Activated naive CD8-positive, alpha-beta T cell treated with anti-CD3 and anti-CD28 coated beads for 36 hours (primary cell): ENCODE measurements at places on chromosomes 1 and 21. TPM values are rescaled to one million over a fixed set of nuclear protein-coding genes. Genes with fewer than 3 reads are reported as not detected.
A peak's percentile ranks its signal among the peaks of the same experiment; 100 is the strongest.

The CADM3 gene
- not detected for total RNA-seq

The FMO1 gene
- total RNA-seq: not detected

The TMPRSS2 gene
- total RNA-seq: not detected

The DDAH1 gene
- total RNA-seq: 0.16 TPM

The PLA2G2C gene
- not detected for total RNA-seq

The TNFRSF8 gene
- total RNA-seq: 2.6 TPM

The CFHR1 gene
- total RNA-seq: not detected

The SPRR1A gene
- total RNA-seq: not detected

The TSPAN2 gene
- total RNA-seq: 0.16 TPM

DNA sequence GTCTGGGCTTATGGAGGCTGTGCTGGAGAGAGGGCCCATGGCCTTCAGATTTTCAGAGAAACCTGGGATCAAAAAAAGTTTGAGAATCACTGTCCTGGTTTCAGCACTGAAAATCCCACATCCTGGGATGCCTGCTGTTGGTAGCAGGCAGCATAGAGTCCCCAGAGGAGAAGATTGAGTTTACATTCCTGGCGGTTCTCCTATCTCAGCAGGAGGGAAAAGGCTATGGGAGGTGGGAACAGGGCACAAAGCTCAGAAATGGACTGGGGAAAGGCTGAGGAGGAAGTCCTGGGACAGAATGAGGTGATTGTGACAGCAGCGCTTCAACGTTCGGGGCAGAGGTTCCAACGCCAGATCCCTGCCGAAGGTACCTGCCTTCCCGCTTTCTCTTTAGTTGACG, 103.4 kb downstream of the ETS2 start:
- no peak for DNase-seq

DNA sequence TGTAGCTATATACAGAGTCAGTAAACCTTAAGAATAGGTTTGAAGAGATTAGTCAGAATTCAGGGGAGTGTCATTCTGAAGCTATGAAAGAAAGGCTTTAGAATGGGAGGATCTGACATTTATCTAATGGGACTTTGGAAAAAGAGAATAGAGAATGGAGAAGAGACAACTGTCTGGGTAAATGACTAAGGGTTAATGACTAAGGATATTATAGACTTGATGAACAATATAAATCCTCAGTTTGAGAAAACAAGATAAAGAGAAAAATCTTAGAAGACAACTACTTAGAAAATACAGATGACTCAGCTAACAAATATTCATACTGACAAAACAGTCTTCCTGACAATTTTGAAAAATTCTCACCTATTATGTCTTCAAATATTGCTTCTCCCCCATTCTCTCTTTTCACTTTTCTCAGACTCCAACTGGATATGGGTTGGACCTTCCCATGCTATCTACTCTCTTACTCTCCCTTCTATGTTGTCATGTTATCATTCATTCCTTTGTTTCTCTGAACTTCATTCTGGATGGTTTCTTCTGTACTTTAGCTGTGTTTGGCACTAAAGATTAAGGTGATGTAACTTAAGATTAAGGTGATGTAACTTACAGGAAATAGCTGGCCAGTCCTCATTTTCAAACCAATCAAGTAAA, 20.4 kb downstream of the SLC16A1 start:
- no peak for DNase-seq

DNA sequence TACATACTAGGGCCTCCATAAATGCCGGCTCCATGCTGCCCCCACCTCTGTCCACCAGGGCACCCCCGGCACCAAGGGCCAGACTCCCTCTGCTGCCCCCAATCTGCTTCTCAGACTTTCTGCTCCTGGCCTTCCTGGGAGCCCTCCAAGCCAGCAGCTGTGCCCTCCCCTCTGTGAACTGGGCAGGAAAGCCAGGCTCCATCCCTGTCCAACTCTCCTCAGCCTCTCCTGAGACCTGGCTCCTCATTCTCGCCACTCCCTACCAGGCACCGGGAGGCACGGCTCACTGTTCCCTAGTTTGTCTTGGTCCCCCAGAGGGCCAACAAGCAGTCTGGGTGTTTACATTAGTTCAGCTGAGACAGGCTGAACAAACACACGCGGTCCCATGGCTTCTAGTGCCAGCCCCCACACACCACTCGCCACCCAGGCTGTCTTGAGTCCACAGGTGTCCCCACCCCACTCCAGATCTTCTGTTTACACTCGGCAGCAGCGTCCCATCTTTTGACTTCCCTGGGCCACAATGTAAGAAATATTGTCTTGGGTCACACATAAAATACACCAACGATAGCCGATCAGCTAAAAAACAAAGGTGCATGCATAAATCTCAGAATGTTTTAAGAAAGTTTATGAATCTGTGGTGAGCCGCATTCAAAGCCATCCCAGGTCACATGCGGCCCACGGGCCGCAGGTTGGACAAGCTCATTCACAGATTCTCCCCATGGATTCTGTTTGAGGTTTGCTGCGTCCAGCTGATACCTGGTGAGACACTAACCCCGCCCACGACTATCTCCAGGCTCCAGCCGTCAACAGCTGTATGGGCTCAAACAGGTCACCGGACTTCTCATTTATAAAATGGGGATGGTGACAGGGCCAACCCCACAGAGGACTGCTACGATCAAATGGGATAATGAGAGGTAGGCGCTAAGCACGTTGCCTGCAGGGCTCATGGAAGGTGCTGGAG, 29.5 kb upstream of the ECE1 start:
- no peak for DNase-seq

GRCh38 chr1:14875524-14876509, 277.3 kb downstream of the KAZN start:
- DNase-seq: no peak

DNA sequence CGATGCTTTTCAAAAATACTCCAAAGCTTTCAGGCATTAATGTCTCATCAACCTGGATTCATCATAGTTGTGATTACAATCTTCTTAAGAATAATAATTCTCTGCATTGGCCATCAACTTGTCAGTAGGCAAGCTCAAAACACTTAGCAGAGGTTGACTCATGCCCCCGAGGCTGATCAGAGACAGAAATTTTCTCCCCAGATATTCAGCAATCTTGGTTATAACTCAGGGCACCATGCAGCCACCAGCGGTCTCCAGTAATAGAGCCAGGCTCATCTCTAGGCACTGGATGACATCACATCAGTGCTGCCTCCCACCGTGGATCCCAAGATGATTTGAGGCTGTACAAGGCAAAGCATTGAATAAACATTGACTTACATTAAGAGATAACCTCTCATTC, 14.3 kb upstream of the IFFO2 start:
- DNase-seq: no peak

GRCh38 chr21:35764586-35764985, 295.7 kb downstream of the SETD4 start:
- DNase-seq: no peak

DNA sequence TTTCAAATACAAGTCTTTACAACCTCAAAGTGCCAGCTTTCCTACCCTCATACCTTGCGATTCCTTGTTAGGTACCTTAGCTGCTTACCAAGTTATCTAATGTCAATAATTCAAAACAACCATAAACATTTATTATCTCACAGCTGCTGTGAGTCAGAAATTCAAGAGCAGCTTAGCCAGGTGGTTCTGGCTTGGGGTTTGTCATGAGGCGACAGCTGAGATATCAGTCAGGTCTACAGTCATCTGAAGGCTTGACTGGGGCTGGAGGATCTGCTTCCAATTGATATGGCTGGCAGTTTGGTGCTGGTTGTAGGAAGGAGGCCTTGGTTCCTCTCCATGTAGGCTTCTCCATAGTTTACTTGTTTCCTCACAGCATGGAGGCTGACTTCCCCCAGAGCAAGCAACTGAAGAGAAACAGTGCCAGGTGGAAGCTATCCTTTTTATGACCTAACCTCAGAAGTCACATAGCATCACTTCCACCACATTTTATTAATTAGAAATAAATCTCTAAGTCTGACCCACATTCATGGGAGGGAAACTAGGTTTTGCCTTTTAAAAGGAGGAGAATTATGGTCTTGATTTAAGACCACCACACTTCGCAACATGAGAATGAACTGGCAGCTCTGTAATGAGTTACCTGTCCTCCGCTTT, 103.3 kb upstream of the FGGY start:
- DNase-seq: no peak

GRCh38 chr1:34166625-34167361, 1.8 kb upstream of the CSMD2 start:
- DNase-seq: no peak

DNA sequence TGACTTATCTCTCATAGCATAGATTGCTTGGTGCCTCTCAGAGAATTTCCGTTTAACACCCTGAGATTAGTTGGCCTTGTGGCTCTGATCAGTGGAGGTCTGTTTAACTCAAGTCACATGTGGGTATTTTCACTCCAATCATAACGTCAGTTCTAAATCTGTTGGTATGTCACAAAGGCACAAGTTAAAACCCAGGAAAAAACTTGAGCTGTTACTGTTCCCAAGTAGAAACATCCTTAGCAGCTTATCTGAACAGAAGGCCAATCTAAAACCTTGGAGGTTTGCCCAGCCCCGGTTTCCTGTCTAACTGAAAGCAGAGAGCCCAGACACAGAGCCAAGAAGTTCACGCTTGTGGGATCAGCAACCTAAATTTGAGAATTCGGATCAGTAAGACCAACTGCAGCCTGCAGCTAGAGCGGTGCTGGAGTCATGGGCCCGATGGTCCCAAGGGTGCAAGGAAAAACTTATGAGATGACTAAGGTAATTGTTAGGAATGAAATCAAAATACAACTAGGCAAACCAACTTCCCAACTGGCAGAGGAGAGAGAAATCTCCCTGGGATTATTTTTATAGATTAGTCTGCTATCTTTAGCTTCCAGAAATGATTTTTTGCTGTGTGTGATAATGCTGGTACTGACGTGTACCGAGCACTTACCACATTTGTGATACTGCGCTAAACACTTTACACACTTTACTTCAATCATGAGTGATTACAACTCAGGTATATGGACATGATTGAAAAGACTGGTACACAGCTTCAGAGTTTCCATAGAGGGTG, 90.2 kb upstream of the C1orf21 start:
- no peak for DNase-seq

- no peak for DNase-seq
Measured at GRCh38 chr1:39154553-39155421, 49.7 kb upstream of the MACF1 start.

- no peak for DNase-seq
Measured at GRCh38 chr1:30915491-30916230, 7.1 kb upstream of the SDC3 start.

DNA sequence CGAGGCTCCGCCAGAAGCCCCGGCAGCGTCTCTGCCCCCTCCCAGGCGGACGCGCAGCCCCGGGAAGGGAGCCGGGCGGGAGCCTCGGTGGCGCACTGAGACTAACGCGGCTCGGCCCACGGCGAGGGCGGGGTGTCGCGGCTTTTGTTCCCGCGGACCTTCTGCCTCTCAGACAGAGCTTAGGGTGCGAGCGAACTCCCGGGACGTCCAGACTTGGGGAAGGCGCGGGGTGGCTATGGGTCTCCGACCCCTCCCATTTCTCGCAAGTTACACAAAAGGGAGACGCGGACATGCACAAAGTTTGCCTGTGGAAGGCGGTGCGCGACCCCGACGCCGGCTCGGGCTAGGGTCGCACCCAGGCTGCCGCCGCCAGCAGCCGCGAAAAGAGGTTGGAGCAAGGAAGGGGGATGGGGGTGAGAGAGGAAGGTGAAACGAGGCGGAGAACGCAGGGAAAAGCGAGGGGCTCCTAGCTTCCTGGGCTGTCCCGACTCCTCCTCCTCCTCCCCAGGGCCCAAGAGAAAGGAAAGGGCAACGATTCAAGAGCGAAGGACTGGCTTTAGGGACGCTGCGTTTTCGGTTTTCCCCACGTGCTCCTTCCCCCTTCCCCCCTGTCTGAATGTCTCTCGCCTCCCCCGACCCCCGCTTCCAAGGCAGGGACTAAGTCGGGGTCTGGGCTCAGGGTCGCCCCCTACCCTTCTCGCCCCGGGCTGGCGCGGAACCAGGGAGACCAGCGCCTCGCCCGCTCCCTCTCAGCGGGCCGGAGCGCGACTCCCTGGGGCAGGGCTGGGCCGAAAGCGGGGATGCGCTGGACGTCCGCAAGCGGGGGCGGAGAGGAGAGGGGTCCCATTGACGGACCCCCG, 729 bp downstream of the APP start:
- peak; percentile 48 for DNase-seq

- DNase-seq: no peak
Measured at GRCh38 chr1:41003127-41003639, 18.3 kb downstream of the SLFNL1 start.

- peak; percentile 10 for DNase-seq
Measured at GRCh38 chr1:154501423-154502065, 475 bp upstream of the TDRD10 start.

DNA sequence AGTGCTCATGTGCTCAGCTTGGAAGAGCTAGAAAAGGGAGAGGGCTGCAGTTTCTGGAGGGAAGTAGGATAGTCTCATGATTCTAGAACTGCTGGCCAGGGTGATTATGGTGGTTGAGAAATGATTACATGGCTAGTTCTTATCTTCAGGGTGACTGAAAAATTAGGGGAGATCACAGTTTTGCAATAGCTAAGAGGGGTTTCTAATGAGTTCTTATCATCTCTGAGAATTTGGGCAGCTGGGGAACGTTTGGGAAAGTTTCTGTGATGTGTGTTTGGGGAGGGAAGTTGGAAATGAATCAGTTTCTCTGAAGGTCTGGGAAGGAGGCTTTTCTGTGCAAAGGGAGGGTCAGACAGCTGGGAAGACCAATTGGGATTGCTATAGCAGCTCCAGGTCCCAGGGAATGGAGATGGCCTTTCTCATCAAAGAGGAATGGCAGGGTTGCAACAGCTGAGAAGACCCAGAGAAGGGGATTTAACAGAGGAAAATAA, 7.6 kb upstream of the RHOU start:
- no peak for DNase-seq

- no peak for DNase-seq
Measured at GRCh38 chr1:223653015-223653414, 12.5 kb downstream of the CAPN8 start.

DNA sequence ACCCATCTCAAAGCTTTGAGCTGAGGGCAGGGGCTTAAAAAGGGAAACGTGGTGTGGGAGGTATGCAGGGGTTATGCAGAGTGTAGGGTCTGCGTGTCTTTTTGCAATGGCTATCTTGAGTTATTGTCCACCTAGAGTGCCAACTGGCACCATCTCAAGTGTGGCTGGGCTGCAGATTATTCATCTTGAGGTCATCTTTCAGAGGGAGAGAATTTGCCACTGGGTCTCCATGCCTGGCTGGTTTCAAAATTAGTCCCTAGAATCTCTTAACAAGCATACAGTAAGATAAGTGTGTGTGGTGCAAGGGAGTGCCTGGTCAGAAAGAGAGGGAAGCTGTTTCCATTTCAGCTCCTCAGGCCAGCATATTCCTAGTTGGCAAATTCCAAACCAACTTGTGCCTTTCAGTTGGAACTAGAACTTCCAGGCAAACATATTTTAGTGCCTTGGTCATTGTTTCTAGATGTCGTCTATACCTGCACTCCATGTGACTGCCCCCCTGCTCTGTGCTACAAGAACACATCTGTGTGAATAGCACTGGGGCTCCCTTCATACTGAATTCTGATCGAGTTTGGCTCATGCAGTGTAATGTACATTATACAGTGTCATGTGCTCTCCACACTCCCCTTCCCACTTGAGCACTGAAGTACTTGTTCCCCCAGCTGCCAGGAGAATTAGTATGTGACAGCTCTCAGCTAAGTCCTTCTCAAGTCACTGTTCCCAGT, 5.0 kb upstream of the OR2T8 start:
- DNase-seq: no peak
